ENCODE measurements at places on chromosomes 2 and 18. TPM values are rescaled to one million over a fixed set of nuclear protein-coding genes. Genes with fewer than 3 reads are reported as not detected.

DNA sequence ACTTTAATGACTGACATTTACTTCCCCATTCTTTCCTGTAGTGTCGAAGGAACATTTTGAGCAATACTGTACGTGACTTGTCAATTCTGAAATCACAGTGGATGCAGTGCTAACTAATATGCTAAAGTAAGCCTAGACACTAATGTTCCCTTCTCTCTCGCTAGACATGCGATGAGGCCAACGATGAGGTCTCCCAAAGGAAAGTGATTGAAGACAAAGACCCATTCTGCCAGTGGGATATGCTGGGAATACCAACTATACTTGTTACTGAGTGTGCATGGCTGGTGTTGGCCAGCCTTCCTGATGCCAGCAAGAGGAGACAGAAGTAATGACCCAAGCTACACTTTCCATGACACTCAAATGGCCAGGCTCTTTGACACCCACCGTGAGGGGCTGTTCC lies 2.5 kb upstream of the SERPINE2 start:
- DNase-seq, result no peak

DNA sequence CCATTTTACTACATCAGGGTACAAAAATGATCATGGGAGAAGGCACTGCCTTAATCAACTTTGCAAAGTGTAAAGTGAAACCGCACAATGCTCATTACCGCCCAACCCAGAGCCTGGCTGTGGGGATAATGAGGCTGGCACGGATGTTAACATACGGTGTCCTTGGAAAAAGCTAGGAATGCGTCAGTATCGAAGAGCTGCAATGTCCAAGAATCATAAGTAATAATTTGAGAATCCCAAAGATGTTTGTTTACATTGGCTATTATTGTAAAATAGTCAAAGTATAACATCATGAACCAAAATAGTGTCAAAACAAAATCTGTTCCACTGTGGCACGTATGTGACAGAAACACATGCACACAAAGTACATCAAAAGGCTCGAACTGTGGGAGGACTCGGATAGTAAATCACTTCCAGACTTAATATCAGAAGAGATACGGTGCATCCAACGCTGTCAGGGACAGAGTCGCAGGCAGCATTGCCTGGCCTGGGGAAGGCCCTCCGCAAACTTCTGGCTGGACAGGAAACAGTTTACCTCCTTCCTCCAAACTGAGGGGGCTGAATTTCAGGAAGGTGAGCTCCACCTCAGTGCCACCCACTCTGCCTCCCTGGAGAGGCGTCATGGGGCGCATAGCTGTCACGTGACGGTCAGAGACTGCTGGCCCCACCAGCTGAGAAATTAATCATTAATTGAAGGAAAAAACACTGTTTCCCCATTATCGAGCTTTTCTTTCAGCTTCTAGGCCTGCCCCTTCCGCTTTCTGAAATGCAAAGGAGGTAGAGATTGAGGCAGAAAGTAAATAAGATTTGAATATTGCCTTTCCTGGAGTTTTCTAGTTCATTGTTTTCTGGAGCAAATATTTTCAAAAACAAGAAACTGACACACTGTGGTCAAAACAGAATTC lies 1.8 kb upstream of the ID2 start:
- peak; percentile 64 for DNase-seq

DNA sequence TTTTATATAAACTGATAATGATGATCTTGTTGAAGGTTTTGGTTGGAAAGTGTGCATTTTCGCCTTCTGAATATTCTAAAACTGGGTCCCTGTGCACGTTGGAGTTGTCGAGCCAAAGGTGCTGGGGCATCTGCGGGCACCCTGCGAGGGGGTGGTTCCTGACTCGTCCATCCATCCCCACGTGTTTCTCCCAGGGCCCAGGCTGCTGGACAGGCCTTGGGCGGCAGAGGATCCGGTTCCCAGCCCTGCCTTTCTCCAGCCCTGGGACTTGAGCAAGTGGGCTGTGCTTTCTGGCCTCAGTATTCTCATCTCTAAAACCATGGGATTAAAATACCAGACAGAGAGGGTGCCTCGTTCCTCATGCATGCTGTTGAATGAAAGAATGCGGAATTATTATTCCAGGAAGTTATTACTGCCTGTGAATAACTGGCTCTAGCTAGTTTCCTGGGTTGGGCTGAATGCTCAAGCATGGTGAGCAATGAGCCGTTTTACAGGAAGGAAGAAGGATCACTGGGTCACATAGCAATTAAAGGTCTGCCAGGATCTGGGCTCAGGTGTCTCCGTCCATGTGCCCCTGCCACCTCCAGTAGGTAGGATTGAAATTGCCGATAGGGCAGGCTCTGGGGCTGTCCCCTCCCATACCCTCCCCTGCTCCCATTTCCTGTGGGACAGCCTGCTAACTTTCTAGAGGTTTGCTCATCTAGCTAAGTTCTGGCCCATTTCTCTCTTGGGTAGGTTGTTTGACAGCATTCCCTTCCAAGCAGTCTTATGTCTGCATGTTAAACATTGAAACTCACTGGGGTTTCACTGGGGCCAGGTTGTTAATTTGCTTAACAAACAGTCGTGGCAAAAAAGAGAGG lies 77.2 kb upstream of the HS6ST1 start:
- DNase-seq, result peak; percentile 69

DNA sequence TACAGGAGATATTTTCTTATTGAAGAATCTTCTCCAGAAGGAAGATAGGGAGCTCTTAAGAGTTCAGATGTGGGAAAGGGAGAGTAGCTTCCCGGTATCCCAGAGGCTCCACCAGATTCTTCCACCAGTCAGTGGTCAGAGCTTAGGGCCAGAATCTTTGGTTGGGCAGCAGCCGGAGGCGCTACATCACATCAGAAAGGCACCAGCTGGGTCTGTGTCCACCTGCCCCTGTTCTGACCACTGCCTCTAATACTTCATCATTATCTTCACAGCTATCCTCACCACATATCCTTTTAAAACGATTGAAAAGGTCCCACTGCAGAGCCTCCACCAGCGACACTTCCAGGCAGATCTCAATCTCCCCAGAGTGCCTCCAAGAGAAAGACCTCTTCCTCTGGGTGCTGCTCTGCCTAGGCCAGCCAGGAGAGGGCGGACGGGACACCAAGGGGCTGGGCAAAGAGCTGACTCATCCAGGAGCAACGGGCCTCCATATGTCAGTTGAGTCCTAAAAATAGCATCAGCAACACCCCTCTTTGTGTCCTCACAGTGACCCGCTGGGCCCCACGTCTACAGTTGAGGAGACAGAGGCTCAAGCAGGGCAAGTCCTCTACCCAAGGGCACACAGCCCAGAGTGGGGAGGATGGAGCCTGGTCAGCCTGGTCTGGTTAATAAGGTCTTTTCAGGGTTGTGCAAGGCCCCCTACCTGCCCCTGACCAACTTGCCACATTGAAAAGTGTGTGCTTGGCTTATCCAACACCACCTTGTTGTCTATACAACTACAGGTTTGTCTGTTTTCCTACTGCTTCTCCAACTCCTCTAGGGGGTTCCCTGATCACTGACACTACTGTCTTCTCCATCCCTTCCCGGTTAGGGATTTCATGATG lies 81.2 kb downstream of the ADD2 start:
- no peak for DNase-seq

GRCh38 chr18:56565551-56566345 lies 72.6 kb downstream of the TXNL1 start:
- no peak for DNase-seq

- no peak for DNase-seq
Observed at GRCh38 chr2:85156619-85157018, 23.4 kb downstream of the TCF7L1 start.

GRCh38 chr18:50776383-50776782 lies 43.4 kb downstream of the MRO start:
- no peak for DNase-seq

DSG1 gene
- polyA plus RNA-seq, result 0.05 TPM

Data from left kidney (tissue), 8 donors.